ENCODE measurements at places on chromosomes 1 and 21.

DNA sequence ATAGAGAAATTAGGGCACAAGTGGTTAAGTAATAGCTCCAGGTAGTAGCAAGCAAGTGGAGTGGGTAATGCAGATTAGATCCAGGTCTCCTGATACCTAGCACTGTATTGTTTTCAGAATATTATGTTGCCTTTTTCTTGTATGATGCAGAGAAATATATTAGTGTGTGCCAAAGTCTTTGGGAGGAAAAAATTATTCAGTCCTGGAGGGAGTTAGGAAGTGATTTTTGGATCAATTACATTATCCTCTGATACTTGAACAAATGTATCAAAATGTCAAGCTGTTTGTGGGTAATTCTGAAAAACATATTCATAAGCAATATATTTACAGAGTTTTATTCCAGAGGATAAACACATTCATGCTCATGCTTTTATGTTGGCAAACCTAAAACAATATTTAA lies 28.8 kb downstream of the TSEN15 start:
- no peak for DNase-seq

DNA sequence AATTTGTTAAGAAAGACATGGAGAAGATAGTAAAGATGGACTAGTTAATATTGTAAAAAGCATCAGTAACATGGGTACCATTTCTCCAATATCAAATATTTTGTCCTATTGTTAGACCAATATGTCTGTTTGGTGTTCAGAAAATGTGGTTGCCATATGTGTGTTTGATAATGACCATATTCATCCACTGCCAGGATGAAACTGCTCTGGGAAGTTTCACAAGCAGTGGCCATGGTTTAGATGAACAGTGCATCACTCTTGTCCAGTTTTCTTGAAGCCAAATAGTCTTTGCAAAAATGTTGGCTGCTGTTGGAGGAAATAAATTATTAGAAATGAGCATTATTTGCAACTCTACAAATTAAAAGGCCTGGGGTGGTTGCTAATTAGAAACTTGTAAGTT lies 333.8 kb downstream of the NUF2 start:
- DNase-seq, result no peak

- no peak for DNase-seq
Measured at GRCh38 chr1:26555550-26555981, 26.0 kb downstream of the RPS6KA1 start.

- no peak for DNase-seq
Measured at GRCh38 chr1:194476872-194477271, 1290.5 kb upstream of the B3GALT2 start.

DNA sequence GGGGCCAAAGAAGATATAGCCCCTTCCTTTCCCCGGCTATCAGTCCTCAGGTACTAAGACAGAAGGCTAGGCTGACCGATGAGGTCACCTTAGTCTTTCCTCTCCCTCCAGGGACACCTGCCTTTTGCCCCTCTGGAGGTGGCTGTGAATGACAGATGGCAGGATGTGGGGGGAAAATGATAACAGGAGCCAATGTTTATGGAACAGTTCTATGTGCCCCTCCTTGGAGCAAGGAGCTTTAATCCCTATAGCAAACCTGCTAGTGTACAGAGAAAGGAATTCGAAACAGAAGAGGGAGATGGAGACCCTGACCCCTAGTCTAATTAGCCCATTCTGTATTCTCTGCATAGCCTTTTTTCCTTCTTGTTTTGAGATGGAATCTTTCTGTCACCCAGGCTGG lies 28.1 kb downstream of the SERINC2 start:
- DNase-seq, result peak; percentile 19
